Stimulated activated CD4-positive, alpha-beta T cell treated with anti-CD3 and anti-CD28 coated beads, Interleukin-12 subunit alpha, Interleukin-12 subunit beta, amount 100 ng/mL, for 24 hours (primary cell): ENCODE measurements at places on chromosomes 6 and 20.

DNA sequence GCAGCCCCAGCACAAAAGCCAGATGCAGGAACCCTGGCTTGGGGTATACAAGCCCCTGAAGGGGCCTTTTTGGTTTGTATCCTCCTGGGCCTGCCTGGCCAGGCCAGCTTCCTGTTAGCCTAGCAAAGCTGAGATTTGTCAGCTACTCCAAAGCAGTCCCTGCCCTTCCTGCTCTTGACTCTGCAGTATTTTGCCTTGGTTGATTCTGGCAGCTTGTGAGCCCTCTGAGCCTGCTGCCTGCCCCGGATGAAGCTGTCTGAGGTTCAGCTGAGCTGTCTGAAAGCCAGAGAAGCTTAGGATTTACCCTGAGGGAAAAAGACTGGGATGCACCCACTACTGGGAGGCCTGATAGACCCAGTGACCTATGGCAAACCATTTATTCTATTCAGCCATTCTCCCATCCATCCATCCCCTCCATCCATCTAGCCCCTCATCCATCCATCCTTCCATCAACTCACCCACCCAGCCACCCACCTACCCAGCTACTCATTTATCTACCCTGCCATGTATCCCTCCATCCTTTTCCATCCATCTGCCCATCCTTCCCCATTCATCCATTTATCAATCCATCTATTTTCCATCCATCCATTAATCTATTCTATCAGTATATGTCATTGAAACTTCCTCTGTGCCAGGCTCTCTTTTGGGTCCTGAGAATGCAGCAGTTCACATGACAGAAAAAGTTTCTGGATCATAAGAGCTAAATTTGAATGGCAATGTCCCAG lies 307.5 kb downstream of the DHX35 start:
- DNase-seq, result no peak

- no peak for DNase-seq
These were observed 7.9 kb downstream of the SDCBP2 start for GRCh38 chr20:1320902-1321653.

- no peak for DNase-seq
These were observed 1719.9 kb downstream of the GRIK2 start for GRCh38 chr6:103113416-103113815.

DNA sequence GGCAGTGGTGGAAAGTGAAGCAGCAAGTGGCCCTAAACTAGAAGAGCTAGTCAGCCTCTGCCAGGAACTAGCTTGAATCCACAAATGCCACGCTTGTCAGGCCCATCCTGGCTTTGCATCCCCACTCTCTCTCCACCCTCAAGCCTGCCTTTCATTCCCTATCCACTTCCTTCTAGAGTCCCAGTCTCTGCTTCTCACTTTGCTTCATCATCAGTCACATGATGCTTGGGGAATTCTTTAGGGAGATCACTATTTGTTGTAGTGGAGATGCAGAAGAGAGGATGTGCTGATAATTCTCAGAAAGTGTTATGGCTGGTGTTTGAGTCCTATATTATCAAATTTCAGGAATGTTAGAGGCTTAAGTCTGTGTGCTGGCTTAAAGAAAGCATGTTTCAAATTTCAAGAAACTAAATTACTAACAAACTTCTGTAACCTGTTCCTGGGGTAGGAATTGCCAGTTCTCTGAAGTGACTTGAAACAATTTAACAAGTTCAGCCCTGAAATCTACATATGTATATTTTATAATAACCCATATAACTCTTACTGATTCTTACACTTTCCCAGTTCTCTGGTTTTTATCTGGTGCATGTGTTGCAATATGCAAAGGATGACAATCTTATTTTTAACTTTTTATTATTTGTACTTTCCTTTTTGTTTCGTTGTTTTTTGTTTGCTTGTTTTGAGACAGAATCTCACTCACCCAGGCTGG lies 7.5 kb downstream of the TRIM39 start:
- DNase-seq, result no peak

DNA sequence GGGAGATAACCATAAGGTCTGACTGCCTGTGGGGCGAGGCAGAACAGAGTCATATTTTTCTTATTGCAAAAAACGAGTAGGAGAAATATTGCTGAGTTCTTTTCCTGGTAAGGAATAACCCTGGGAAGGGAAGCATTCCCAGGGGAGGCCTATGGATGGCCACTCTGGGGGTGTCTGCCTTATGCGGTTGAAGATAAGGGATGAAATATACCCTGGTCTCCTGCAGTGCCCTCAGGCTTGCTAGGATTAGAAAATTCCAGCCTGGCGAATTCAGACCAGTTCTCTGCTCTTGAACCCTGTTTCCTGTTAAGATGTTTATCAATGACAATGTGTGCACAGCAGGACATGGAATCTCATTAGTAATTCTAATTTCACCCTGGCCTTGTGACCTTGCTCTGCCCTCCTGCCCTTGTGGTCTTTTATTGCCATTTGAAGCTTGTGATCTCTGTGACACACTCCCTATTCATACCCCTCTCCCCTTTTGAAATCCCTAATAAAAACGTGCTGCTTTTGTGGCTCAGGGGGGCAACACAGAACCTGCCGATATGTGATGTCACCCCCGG lies 491.1 kb upstream of the EYS start:
- no peak for DNase-seq

- peak; percentile 29 for DNase-seq
These were observed 100.1 kb upstream of the AGPAT4 start for GRCh38 chr6:161373905-161374451.

GRCh38 chr20:53344891-53345290 lies 248.7 kb downstream of the ZNF217 start:
- DNase-seq, result no peak

DNA sequence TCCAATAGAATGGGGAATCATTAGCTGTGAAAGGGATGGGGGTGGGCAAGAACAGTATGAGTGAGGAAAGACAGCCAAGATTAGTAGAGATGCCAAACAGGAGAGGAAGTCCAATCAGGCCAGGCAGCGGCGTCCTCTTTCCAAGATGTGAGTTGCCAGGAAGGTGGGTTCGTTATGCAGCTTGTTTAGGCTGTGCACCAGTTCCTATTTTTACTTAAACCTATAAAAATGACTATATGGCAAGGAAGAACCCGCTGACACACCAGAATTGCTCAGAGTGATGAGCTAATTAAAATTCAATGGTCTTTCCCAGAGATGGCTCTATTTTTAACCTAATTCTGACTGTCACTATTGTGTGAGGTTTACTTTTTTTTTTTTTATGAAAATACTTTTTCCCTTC lies 88.2 kb downstream of the SLC22A23 start:
- DNase-seq, result no peak

DNA sequence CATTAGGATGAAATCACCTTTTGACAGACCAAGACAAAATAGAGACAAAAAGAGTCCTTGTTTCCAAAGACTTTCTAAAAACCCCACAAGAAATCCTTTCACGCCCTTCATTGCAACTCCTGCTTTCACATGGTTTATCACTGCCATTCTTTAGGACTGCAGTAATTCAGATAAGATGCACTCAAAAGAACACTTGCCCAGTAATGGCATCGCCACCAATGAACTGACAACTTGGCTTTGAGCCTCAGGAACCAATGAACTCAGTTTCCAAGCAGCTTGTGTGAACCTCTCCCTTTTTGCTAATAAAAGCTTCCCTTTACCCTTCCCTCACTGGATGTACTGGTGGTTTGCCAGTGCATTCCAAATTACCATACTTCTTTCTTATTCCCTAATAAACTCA lies 21.8 kb downstream of the OSTM1 start:
- no peak for DNase-seq

GRCh38 chr6:142478117-142478516 lies 176.3 kb downstream of the ADGRG6 start:
- DNase-seq, result no peak

- no peak for DNase-seq
These were observed 125.6 kb downstream of the CDC5L start for GRCh38 chr6:44512868-44513741.

DNA sequence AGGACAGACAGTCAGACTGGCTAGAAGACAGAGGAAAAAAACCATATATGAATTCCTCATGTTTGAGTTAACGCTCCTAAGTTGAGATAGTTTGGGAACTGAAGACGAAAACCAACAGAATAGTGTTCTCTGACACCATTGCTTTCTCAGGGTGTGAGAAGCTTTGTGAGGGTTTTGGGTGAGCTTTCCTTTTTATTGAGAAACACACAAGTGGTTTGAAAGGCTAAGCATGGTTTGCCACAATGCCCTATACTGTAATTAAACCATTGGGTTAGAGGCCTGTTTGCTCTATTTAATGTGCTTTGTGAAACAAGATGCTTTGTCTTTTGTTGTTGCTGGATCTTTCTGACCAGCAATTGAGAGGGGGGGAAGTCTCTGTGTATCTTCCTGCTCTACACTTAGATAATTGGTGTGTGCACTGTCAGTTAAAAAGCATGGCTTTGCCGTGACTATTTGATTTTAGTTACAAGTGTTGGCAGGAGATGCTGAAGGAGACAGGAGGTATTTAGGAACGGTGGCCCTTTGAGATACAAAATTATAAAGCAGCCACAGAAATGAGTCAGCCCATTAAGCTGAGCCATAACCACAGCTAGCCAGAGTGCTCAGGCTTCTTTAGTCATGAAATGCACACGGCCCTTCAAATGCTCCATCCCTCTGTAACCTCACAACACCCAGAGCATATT lies 273.0 kb upstream of the PREP start:
- no peak for DNase-seq

- no peak for DNase-seq
These were observed 39.1 kb upstream of the SIRPG start for GRCh38 chr20:1696521-1697209.

DNA sequence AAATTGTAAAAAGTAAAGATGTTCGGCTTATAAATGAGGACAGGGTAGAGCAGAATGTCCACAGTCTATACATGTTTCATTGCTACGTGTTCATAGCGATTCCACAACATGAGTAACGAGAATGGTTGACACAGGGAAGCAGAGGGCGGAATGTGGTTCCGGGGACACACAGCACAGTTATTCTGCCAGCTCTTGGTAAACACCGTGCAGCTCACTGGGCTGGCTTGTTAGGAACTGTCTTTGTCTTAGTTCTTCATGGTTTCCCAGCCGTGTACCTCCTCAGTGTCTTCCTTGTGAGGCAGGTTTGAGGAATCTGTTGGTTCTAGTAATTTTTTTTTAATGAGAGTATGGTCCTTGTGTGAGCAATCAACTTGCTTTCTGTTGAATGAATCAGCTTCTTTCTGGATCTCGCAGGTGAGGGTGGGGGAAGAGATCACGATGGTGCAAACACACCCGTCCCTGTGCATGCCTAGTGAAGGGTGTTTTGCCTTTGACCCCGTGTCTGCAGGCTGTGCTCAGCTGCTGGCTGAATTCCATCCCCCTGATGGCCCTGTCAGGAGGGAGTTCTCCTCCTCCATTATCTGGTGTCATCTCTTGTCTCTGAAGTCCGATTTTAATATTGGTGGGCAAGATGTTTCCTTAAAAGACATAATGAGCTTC lies 168.2 kb downstream of the SMOC2 start:
- DNase-seq, result no peak

DNA sequence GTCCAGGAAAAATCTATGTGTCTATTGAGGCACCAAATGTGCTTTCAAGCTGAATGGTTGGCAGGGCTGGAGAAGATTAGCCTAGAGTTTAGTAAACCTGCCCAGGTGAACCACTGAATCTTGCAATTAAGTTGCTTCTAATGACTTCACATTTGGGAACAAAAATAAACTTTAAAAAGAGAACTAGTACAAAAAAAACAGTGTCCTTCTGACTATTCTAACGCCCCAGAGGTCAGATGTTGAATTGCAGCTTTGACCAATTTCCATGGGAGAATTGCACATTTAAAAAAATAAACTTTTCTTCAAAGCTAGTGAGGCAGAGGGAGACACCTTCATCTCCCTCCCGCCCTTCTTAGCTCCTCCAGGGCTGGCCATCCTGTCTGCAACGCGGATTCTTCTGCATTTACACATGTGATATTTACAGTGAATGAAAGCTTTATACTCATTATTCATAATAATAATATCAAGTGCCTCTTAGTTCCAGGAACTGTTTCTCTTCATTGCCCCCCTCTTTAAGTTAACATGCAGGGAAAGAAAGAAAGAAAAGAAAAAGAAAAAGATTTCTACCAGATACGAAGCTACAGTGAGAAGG lies 270.2 kb downstream of the SMOC2 start:
- DNase-seq, result no peak

DNA sequence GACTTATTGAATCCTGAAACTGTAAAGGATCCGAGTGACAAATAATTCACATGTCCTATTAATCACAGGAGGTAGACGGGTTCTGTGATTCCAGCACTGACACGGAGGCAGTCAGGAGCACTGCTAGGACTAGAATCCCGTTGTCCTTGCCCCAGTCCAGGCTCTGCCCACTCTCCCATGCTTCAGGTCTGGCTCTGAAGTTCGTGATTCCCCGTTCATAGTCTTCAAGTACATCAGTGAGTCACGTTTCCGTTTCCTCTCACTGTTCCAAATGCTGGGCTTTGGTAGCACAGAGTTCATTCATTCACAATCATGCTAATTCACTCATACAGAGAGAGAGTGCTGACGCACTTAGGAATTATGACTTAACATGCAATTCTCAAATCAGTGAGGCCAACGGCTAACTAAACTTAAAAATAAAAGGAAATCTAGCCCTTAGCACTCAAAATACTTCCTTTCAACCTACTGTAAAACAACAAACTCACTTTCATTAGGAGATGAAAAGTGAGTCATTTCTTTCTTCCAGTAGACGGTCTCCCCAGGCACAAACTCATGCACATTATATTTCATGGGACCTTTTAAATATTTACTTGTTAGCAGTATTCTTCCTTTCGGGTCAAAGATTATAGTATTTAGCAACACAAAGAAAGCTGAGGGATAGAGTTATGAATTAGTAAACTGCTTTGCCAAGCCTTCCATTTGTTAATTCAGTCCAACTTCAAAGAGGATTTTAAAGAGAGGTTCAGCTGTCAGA lies 94.0 kb upstream of the NHSL1 start:
- peak; percentile 13 for DNase-seq

DNA sequence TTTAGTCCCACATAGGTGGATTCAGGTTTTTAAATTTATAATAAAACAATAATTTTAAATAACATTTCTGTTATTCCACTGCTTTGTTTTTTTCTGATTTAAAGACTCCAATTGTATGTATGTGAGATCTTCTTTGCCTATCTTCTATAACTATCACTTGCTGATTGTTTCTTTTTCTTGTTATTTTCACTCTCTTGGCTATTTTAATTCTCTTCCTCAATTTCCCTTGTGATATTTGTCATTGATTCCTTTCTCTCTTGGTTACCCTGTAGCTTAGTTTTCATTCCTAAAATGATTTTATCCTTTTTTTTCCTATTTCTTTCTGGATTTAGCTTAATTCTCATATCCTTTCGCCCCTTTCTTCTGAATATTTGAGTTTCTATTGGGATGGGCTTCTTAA lies 227.3 kb upstream of the TENT5A start:
- no peak for DNase-seq

- DNase-seq, result no peak
These were observed 4.6 kb downstream of the TFAP2D start for GRCh38 chr6:50717734-50718457.
